ENCODE measurements at places on chromosomes 7 and 10. TPM values are rescaled to one million over a fixed set of nuclear protein-coding genes. Genes with fewer than 3 reads are reported as not detected.
A peak's percentile ranks its signal among the peaks of the same experiment; 100 is the strongest.

KLF14 gene
- not detected for total RNA-seq

FANK1 gene
- total RNA-seq, result 0.73 TPM

DNA sequence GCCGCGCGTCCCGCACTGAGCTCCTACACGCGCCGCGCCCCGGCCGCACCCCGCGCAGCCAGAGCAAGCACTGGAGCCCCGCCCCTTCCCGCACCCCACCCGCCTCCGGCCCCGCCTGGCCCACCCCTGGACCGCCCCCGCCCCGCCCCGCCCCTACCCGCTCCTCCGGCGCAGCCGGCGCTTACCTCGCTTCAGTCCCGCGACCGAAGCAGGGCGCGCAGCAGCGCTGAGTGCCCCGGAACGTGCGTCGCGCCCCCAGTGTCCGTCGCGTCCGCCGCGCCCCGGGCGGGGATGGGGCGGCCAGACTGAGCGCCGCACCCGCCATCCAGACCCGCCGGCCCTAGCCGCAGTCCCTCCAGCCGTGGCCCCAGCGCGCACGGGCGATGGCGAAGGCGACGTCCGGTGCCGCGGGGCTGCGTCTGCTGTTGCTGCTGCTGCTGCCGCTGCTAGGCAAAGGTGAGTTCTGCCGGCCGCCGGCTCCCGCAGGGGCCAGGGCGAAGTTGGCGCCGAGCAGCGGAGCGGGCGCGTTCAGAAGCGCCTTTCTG is at the start of gene RET:
TSS of gene RET (plus strand) at position 194 of the 545 bp plus-strand sequence. CDS start at position 384, 190 bp downstream.
- peak within 1 kb of the TSS; percentile 23 for H3K4me3 ChIP-seq
- H3K4me1 ChIP-seq, result peaks cover 4% of the 10 kb centered on the region
- no peak within 1 kb of the TSS for H3K27ac ChIP-seq
- no peaks in the 10 kb centered on the region for H3K36me3 ChIP-seq
- DNase-seq, result peak; percentile 40
- H3K27me3 ChIP-seq, result peaks cover 10% of the 10 kb centered on the region

DNA sequence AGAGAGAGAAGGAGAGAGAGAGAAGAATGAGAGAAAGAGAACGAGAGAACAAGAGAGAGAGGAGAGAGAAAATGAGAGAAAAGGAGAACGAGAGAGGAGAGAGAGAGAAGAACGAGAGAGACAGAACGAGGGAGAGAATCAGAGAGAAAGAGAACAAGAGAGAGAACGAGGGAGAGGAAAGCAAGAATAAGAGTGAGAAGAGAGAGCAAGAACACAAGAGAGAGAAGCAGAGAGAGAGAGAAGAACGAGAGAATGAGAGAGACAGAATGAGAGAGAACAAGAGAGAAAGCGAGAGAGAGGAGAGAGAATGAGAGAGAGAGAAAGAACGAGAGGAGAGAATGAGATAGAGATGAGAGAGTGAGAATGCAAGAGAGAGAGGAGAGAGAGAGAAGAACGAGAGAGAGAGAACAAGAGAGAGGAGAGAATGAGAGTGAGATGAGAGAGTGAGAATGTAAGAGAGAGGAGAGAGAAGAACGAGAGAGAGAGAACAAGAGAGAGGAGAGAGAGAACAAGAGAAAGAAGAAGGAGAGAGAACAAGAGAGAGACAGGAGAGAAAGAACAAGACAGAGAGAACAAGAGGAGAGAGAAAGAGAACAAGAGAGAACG is 68.2 kb downstream of the ASB13 start:
- no peaks in the 10 kb centered on the region for H3K27me3 ChIP-seq
- no peak overlapping the region for H3K4me3 ChIP-seq
- H3K27ac ChIP-seq, result peak overlapping the region; percentile 0
- DNase-seq, result no peak

- H3K36me3 ChIP-seq, result peaks cover 1% of the 10 kb centered on the region
- H3K4me3 ChIP-seq, result no peak overlapping the region
- no peaks in the 10 kb centered on the region for H3K4me1 ChIP-seq
- DNase-seq, result no peak
Observed at GRCh38 chr7:155739538-155740143, 72.6 kb downstream of the SHH start.

DNA sequence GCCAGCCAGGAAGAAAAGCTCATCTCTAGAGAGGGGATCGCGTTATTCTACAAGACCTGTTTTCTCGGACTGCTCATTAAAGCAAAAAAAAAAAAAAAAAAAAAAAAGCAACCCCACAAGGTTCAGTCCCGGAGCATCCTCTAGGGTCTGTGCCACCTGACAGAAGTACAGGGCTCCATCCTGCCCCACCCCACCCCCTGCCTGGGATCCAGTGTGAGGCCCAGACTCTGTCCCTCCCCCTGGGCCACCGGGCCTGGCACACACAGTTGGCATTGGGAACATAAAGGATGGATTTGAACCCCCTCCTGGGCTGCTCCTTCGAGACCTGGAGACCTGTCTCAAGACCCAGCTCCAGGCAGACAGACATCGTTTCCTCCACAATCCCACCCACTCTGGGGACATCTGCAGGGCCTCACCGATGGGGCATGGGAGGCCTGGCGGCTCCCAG is 688 bp downstream of the ORAI2 start:
- H3K4me3 ChIP-seq, result peak overlapping the region; percentile 93
- H3K27ac ChIP-seq, result peak overlapping the region; percentile 78
- no peak for DNase-seq

- H3K27me3 ChIP-seq, result no peaks in the 10 kb centered on the region
- no peak for DNase-seq
- no peak overlapping the region for H3K27ac ChIP-seq
- H3K36me3 ChIP-seq, result no peaks in the 10 kb centered on the region
Observed at GRCh38 chr7:135768064-135768463, 19.5 kb upstream of the FAM180A start.

GRCh38 chr10:100993986-100994708 is 5.5 kb upstream of the LZTS2 start:
- peak; percentile 57 for DNase-seq
- peak overlapping the region; percentile 43 for H3K27ac ChIP-seq
- no peaks in the 10 kb centered on the region for H3K27me3 ChIP-seq
- no peak overlapping the region for H3K4me3 ChIP-seq
- H3K36me3 ChIP-seq, result peaks cover 1% of the 10 kb centered on the region
- peaks cover 12% of the 10 kb centered on the region for H3K4me1 ChIP-seq

GRCh38 chr10:9508606-9509005 is 1454.1 kb downstream of the GATA3 start:
- H3K36me3 ChIP-seq, result no peaks in the 10 kb centered on the region
- H3K4me1 ChIP-seq, result no peaks in the 10 kb centered on the region
- no peaks in the 10 kb centered on the region for H3K27me3 ChIP-seq
- no peak overlapping the region for H3K4me3 ChIP-seq

DNA sequence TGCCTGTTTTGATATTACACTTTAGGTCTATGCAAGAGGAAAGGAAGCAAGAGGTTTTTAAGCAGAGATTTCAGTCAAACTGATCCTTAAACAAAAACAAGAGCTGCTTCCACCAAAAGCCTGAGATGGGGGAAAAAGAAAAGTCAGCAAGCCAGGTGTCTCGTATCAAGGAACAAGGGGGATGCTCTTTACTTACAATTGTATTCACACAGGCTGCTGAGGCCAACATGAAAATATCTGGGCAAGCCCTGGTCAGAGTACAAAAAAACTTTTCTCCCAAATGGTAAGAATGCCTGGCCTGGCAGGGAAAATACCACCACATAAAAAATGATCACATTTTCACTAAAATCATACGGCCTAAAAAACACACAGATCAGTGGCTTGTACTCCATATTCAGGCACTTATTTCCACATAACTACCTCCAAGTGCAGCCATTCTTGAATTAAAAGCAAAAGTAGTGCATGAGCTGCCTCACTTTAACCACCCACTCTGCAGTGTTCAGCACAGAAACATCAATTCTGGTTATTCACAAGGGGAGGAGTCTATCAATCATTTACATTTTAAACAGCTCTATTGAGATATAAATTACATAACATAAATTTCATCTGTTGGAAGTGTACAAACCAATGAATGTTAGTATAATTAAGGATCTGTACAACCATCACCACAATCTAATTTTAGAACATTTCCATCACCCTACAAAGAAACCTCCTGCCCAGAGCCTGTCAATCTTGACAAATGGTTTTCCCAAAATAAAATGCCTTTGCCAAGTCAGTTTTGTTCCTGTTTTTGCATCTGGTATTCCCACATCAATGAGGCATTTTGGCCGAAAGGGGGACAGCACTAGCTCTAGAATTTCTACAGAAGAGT is 70.2 kb downstream of the GRB10 start:
- no peak overlapping the region for H3K4me3 ChIP-seq
- DNase-seq, result no peak
- H3K4me1 ChIP-seq, result no peaks in the 10 kb centered on the region

GRCh38 chr10:18133046-18133445 is 7.2 kb upstream of the CACNB2 start:
- no peaks in the 10 kb centered on the region for H3K4me1 ChIP-seq
- H3K27ac ChIP-seq, result no peak overlapping the region
- no peak for DNase-seq
- no peaks in the 10 kb centered on the region for H3K27me3 ChIP-seq
- no peak overlapping the region for H3K4me3 ChIP-seq
- H3K36me3 ChIP-seq, result no peaks in the 10 kb centered on the region

Data from Caco-2 (cell line).